Activated T-helper 1 cell treated with anti-CD3 and anti-CD28 coated beads, Interleukin-12 subunit alpha, Interleukin-12 subunit beta, Interleukin-2, Interleukin-4 antibody, amounts not matched to agents 30 ng/mL and 10 ng/mL and 1 ng/mL, durations not matched to agents 14 hours and 24 hours and 36 hours (primary cell): ENCODE measurements at places on chromosomes 12 and 14. TPM values are rescaled to one million over a fixed set of nuclear protein-coding genes. Genes with fewer than 3 reads are reported as not detected.

The ACSS3 gene
- total RNA-seq, result not detected in 2 replicates

The ARL6IP4 gene
- total RNA-seq, result 154 and 155 TPM in 2 replicates

The CLEC7A gene
- 0.17 TPM in 1 of 2 replicates, not detected in the other for total RNA-seq

The TMEM117 gene
- 1.1 and 2.2 TPM in 2 replicates for total RNA-seq

The GARIN6 gene
- not detected in 2 replicates for total RNA-seq

The GUCY2C gene
- not detected in 2 replicates for total RNA-seq

The LRP1-AS gene
- not detected in 2 replicates for total RNA-seq

The SLC25A21 gene
- total RNA-seq, result not detected in 2 replicates

The OR6C2 gene
- total RNA-seq, result not detected in 2 replicates

The FAM90A1 gene
- 0.15 and 0.36 TPM in 2 replicates for total RNA-seq

The FAM186B gene
- 0.29 and 0.62 TPM in 2 replicates for total RNA-seq

The TAS2R14 gene
- 2.8 and 2.9 TPM in 2 replicates for total RNA-seq

The C12orf56 gene
- 0.15 TPM in 1 of 2 replicates, not detected in the other for total RNA-seq

The OR4Q2 gene
- total RNA-seq, result not detected in 2 replicates

The NYNRIN gene
- total RNA-seq, result 0.02 TPM in 1 of 2 replicates, not detected in the other

The C12orf50 gene
- 0.07 TPM in 1 of 2 replicates, not detected in the other for total RNA-seq

The SLC17A8 gene
- not detected in 2 replicates for total RNA-seq

The TMEM233 gene
- total RNA-seq, result not detected in 2 replicates

The ASCL1 gene
- 0.08 TPM in 1 of 2 replicates, not detected in the other for total RNA-seq

The LPAR5 gene
- 2.8 and 3.1 TPM in 2 replicates for total RNA-seq

The KRT72 gene
- total RNA-seq, result not detected in 2 replicates

The NRIP2 gene
- total RNA-seq, result not detected in 2 replicates

The DIABLO gene
- total RNA-seq, result 58.1 and 59.2 TPM in 2 replicates

The GPR84 gene
- 2.3 and 2.4 TPM in 2 replicates for total RNA-seq

The EFS gene
- total RNA-seq, result not detected in 2 replicates

The TRPV4 gene
- not detected in 2 replicates for total RNA-seq

The TESPA1 gene
- total RNA-seq, result 179 and 181 TPM in 2 replicates

The TBPL2 gene
- not detected in 2 replicates for total RNA-seq

The SCAF11 gene
- total RNA-seq, result 125 and 131 TPM in 2 replicates

The CHGA gene
- not detected in 2 replicates for total RNA-seq

The MYF6 gene
- not detected in 2 replicates for total RNA-seq

The DTX3 gene
- 16.8 and 18.5 TPM in 2 replicates for total RNA-seq

The ENDOU gene
- not detected in 2 replicates for total RNA-seq
